ENCODE measurements at places on chromosomes 1 and 21. TPM values are rescaled to one million over a fixed set of nuclear protein-coding genes. Genes with fewer than 3 reads are reported as not detected.
A peak's percentile ranks its signal among the peaks of the same experiment; 100 is the strongest.

- no peak for DNase-seq
- H3K27ac ChIP-seq = no peak overlapping the region
Measured at GRCh38 chr1:179530352-179530751, 45.4 kb downstream of the NPHS2 start.

DNA sequence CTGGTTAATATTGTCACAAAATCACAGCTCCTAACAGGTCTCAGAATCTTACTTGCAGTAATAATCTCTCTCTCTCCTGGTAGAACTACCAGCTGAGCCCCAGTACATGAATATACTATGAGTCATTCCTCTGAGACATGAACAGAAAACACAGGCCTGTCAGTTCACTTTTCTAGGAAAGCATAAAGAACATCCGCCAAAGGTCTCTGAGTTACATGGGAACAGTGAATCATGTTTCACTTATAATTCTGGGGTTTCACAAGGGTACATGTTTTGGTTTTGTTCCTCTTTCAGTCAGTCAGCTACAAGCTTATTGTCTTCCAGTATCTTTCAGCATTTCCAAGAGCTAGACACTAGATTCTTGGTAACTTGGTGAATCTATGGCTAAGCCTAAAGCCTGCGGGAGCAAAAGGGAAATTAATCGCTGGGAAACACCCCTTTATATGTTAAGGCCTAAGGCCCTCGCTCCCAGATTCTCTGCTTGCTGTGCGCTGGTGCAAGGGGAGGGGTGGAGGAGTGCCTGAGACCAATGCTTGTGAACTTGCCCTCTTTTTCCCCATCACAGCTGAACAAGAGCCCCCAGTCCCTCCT is 31.7 kb downstream of the IFNGR2 start:
- peak overlapping the region; percentile 88 for H3K27ac ChIP-seq
- no peak overlapping the region for H3K4me3 ChIP-seq
- DNase-seq = no peak
- no peaks in the 10 kb centered on the region for H3K36me3 ChIP-seq

The SPRR1B gene
- total RNA-seq = not detected

DNA sequence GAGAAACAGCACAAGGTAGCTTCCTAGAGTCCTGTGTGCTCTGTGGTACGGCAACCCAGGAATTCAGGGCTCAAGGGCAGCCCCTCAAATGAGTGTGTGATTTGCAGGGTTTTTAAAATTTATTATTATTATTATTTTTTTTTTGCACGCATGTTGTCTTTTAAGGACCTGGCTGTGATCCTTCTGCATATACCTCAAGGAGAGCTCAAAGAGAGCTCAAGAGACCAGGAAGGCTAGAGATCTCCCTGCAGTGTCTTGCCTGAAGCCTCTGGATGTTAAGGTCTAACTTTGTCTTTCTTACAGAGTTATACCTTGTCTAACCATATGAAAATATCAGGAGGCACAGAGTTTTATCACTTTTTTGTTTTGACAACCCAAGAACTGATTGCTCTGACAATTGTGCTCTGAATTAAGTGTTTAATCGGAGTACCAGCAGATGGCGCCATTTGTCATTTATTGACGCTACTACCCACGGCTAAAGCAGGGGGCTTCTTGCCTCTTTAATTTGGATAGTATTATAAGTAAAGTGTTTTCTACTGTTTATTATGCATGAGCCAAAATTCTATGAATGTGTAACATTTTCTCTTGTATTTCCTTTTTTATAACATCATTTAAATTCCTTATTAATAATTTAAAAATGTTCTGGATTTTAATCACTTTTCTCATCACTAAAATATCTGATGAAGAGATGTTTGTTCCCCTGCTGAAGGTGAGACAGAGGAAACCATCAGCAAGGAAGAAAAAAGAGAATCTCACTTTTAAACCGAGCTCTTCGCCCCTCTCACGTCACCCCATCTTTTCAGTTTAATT is 35.8 kb upstream of the LMO4 start:
- no peak overlapping the region for H3K4me3 ChIP-seq
- H3K36me3 ChIP-seq = no peaks in the 10 kb centered on the region
- H3K4me1 ChIP-seq = no peaks in the 10 kb centered on the region
- H3K27me3 ChIP-seq = no peaks in the 10 kb centered on the region

DNA sequence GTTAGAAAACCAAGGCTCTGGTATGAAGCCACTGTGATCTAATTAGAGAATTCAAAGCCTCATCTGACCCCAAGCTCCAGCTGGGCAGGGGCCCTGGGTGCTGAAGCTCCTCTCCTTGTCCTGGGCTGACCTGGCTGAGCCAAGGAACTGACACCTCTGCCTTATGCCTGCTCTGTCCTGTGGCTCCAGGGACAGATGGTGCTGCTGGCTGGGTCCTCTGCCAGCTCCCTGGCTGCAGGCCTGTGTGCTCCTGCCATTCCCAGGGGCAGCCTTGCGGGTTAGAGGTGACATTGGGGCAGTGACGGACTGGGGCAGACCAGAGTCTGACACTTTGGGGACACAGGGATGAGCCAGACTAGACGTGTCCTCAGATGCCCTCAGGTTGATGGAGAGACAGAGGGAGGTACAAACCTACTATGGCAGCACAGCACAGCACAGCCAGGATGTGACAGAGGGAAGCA is 11.8 kb downstream of the ACOT11 start:
- H3K27ac ChIP-seq = no peak overlapping the region
- H3K4me3 ChIP-seq = no peak overlapping the region
- no peaks in the 10 kb centered on the region for H3K27me3 ChIP-seq
- no peaks in the 10 kb centered on the region for H3K4me1 ChIP-seq
- DNase-seq = no peak

- no peaks in the 10 kb centered on the region for H3K36me3 ChIP-seq
- no peak overlapping the region for H3K4me3 ChIP-seq
- no peak overlapping the region for H3K27ac ChIP-seq
- H3K4me1 ChIP-seq = peaks cover 5% of the 10 kb centered on the region
- DNase-seq = no peak
Measured at GRCh38 chr1:32357614-32358013, 4.7 kb downstream of the FAM229A start.

- no peak within 1 kb of the TSS for H3K4me3 ChIP-seq
- H3K4me1 ChIP-seq = peaks cover 6% of the 10 kb centered on the region
Measured at GRCh38 chr1:153540394-153541361, at the start of gene S100A5. S100A5 (minus strand) TSS chr1:153540934; CDS start chr1:153540191, 743 bp downstream.

- no peak overlapping the region for H3K27ac ChIP-seq
- no peak overlapping the region for H3K4me3 ChIP-seq
- H3K36me3 ChIP-seq = no peaks in the 10 kb centered on the region
- H3K4me1 ChIP-seq = no peaks in the 10 kb centered on the region
Measured at GRCh38 chr1:2953688-2954285, 67.5 kb upstream of the ACTRT2 start.

- H3K4me1 ChIP-seq = peaks cover 7% of the 10 kb centered on the region
- peak overlapping the region; percentile 85 for H3K27ac ChIP-seq
- H3K27me3 ChIP-seq = no peaks in the 10 kb centered on the region
- H3K36me3 ChIP-seq = no peaks in the 10 kb centered on the region
Measured at GRCh38 chr1:159778266-159778665, 2.5 kb upstream of the DUSP23 start.

The FMN2 gene
- 3.3 TPM for total RNA-seq

The REN gene
- total RNA-seq = not detected

DNA sequence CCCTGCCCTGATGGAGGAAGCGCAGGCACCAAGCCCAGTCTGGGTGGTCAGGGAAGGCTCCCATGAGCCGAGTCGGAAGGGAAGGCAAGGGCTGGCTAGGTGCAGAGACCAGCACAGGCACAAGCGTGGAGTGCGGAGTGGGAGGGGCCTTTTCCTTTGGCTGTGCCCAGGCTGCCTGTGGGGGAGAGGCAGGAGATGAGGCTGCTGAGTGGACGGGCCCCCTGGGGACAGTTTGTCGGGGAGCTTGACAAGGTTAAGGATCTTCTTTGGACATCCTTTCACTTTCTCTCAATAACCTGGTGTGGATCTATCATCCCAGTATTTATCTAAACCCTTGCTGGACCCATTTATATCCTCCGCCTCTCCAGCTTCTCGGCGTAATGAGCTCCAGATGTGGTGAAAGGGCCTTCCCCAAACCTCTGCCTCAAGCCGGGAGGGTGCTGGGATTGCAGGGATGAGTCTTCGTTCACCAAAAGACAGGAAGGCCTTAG is 42.9 kb downstream of the EPHB2 start:
- no peaks in the 10 kb centered on the region for H3K27me3 ChIP-seq
- no peak for DNase-seq
- H3K4me3 ChIP-seq = no peak overlapping the region
- peak overlapping the region; percentile 55 for H3K27ac ChIP-seq
- no peaks in the 10 kb centered on the region for H3K36me3 ChIP-seq
- no peaks in the 10 kb centered on the region for H3K4me1 ChIP-seq

- H3K36me3 ChIP-seq = no peaks in the 10 kb centered on the region
- H3K4me3 ChIP-seq = no peak overlapping the region
- H3K27me3 ChIP-seq = no peaks in the 10 kb centered on the region
- H3K4me1 ChIP-seq = no peaks in the 10 kb centered on the region
Measured at GRCh38 chr21:39005502-39005787, 177.8 kb downstream of the PSMG1 start.

The GJB3 gene
- 1.2 TPM for total RNA-seq

The ESRRG gene
- 5.6 TPM for total RNA-seq

GRCh38 chr1:113858418-113858817 is 13.1 kb downstream of the PTPN22 start:
- no peak overlapping the region for H3K4me3 ChIP-seq
- H3K27ac ChIP-seq = no peak overlapping the region
- DNase-seq = no peak
- no peaks in the 10 kb centered on the region for H3K27me3 ChIP-seq

DNA sequence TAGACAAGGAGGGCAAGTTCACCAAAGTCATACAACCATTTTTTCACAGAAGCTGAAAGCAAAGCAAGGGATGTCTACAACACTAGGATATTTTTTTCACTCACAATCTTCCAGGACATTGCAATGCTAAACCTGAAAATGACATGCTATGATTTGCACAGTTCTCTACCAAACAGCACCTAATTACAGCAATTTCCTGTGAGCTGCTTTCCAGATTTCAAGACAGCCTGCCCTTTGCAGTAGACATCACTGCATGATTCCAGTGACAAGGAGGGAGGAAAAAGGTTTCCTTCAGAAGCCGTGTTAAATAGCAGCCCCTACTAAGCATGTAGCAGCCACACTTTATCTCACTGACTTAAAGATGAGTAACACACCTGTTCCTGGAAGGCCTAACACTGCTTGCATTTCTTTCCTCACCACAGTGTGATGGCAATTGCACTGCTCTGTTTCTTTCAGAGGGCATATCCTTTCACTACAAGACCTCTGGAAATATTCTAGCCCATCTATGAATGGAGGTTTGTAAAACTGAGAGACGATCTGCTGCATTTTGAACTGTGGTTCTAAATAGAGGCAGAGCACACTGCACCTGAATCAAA is 97.1 kb downstream of the DUSP10 start:
- H3K36me3 ChIP-seq = no peaks in the 10 kb centered on the region
- H3K27me3 ChIP-seq = no peaks in the 10 kb centered on the region
- no peaks in the 10 kb centered on the region for H3K4me1 ChIP-seq
- no peak overlapping the region for H3K4me3 ChIP-seq
- no peak for DNase-seq

DNA sequence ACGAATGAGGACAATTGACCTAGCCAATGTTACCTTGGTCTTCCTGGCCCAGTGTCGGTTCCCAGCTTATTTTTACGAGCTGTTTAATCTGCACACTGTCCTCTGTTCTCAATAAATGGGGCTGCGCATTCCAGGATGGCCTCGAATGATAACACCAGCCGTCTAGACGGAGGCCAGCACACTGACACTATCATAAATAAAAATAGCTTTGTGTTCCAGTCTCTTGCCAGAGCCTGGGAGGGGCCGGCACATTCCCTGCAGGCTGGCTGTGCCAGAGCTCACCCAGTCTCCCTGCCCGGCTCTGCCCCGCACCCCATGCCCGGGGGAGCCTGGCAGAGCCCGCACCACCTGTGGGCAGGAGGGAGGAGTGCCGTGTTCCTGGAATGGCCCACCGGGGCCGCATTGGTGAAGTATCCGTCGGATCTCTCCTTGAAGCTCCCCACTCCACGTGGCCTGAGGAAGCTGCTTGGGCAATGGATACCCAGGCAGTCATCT is 92.1 kb downstream of the SPSB1 start:
- no peak overlapping the region for H3K4me3 ChIP-seq
- no peak for DNase-seq
- no peaks in the 10 kb centered on the region for H3K27me3 ChIP-seq
- H3K27ac ChIP-seq = no peak overlapping the region

The RGS8 gene
- not detected for total RNA-seq

- no peaks in the 10 kb centered on the region for H3K36me3 ChIP-seq
- no peak overlapping the region for H3K27ac ChIP-seq
- no peaks in the 10 kb centered on the region for H3K4me1 ChIP-seq
- H3K27me3 ChIP-seq = peaks cover 20% of the 10 kb centered on the region
Measured at GRCh38 chr1:29744684-29745490, 508.6 kb downstream of the PTPRU start.

GRCh38 chr1:211625040-211625439 is 46.1 kb upstream of the SLC30A1 start:
- no peak overlapping the region for H3K27ac ChIP-seq
- H3K36me3 ChIP-seq = no peaks in the 10 kb centered on the region
- DNase-seq = no peak
- H3K4me3 ChIP-seq = no peak overlapping the region
- no peaks in the 10 kb centered on the region for H3K27me3 ChIP-seq

GRCh38 chr1:98068016-98068415 is 147.2 kb upstream of the DPYD start:
- H3K36me3 ChIP-seq = no peaks in the 10 kb centered on the region
- H3K4me1 ChIP-seq = no peaks in the 10 kb centered on the region
- no peaks in the 10 kb centered on the region for H3K27me3 ChIP-seq

The PARK7 gene
- 213 TPM for total RNA-seq

DNA sequence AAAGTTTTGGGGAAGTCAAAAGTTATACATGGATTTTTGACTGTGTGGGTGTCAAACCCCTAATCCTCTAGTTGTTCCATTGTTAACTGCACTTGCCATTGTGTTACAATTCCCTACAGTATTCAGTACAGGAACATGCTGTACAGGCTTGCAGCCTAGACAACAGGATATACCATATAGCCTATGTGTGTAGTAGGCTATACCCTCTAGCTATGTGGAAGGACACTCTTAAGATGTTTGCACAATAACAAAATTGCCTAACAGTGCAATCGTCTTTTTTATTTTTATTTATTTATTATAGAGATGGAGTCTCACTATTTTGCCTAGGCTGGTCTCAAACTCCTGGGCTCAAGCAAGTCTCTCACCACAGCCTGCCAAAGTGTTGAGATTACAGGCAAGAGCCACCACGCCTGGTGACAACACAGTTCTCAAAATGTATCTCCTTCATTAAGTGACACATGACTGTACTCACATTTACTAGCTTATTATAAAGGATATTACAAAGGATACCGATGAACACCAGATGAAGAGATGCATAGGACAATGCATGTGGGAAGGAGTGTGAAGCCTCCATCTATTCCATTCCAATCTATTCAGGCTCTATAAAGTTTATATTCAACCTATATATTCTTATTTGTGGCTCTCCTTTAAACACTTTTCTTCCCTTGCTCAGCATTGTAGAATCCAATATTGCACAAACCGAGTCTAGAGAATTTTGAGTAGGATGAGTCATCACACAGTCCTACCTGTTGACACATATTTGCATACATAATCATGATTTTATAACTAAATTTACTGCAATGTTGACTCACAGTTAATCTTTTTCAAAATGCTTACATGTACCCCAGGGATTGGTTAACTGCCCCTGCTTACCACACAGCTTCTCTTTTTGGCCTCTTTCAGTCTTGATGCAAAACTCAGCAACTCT is 28.4 kb upstream of the CEP350 start:
- H3K27ac ChIP-seq = no peak overlapping the region
- no peaks in the 10 kb centered on the region for H3K36me3 ChIP-seq

The HSD3B2 gene
- total RNA-seq = not detected

Measured in breast epithelium (tissue), 4 donors.